Fibroblast of skin of left quadriceps (primary cell): ENCODE measurements at places on chromosomes 6 and 20.

DNA sequence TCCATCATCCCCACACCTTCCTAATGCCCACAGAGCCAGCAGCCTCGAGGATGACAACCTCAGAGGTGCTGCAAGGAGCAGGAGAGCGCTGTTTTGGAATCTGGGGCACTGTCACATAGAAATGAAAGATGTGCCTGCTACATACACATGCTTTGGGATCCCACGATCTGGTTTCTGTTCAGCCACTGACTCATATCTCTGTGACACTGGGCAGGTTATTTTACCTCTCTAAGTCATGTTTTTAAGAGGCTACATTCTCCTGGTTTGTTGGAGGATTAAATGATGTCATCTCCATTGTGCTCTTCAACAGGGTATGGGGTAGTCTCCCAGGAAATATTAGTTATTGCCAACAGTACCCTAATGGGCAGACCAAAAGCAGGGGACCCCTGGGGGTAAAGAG is 32.6 kb upstream of the TAB2 start:
- DNase-seq: no peak

DNA sequence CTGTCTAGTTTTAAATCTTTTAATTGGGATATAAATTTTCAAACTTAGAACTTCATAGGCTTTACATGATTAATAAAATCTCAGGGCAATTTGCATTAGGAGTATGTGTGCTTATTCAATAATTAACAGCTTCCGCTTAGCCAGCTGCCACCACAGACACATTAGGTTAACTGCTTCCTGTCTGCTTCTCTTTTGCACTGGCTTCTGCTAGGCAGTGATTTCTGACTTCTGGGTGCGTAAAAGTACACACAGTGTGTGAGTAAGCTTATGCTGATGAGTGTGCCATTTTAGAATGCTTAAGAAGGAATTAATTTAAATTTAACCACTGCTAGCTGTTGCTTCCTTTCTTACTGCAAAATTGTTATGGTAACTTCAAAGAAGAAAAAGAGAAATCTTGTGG is 73.9 kb downstream of the F13A1 start:
- peak; percentile 35 for DNase-seq

- DNase-seq: no peak
Observed at GRCh38 chr6:16773362-16773761, 12.1 kb upstream of the ATXN1 start.

GRCh38 chr20:1987826-1988225 is 6.0 kb downstream of the PDYN start:
- DNase-seq: no peak

GRCh38 chr20:50273601-50274491 is 83.2 kb downstream of the CEBPB start:
- no peak for DNase-seq

- DNase-seq: no peak
Observed at GRCh38 chr20:44198872-44199271, 11.7 kb downstream of the OSER1 start.

GRCh38 chr6:128310451-128310850 is 209.9 kb downstream of the PTPRK start:
- no peak for DNase-seq

DNA sequence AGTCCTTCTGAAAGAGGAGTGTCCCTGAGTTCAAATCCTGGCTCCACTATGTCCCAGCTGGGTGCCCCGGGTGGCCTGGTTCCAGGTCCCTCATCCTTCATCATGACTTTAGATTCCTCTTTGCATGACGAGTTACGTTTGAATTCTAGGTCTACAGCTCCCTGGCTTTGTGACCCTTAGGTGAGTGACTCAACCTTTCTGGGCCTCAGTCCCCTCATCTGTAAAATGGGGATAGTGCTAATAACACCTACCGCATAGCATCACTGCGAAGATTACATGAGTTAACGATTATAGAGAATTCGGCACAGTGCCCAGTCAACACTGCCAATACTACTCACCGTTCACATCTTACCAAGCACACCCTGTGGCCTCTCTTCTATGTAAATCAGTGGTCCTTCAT is 39.4 kb downstream of the RSPO4 start:
- DNase-seq: no peak
